ENCODE measurements at places on chromosomes 6 and 20.

- DNase-seq = no peak
Observed at GRCh38 chr6:147684906-147685305, 176.4 kb downstream of the SAMD5 start.

GRCh38 chr20:9978397-9979004 is 56.3 kb upstream of the ANKEF1 start:
- peak; percentile 65 for DNase-seq

- no peak for DNase-seq
Observed at GRCh38 chr6:31919624-31920303, 7.8 kb upstream of the C2 start.

DNA sequence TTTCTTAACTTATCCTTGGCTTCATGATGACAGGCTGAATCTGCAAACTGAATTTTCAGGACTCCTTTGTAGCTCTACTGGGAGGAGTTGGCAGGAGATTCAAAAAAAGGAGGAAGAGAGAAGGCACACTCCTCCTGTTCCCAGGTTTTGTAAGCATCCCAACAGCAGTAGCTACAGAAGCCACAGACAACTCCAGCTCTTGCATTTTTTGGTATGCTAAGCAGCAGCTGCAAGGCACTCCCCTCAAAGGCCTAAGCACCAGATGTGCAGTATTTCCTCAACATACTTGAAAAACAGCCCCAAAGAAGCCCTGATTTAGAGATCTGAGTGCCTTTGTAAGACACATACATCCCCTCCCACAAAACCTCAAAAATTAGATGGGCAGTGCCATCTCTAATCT is 328.6 kb upstream of the SYNCRIP start:
- DNase-seq = no peak

DNA sequence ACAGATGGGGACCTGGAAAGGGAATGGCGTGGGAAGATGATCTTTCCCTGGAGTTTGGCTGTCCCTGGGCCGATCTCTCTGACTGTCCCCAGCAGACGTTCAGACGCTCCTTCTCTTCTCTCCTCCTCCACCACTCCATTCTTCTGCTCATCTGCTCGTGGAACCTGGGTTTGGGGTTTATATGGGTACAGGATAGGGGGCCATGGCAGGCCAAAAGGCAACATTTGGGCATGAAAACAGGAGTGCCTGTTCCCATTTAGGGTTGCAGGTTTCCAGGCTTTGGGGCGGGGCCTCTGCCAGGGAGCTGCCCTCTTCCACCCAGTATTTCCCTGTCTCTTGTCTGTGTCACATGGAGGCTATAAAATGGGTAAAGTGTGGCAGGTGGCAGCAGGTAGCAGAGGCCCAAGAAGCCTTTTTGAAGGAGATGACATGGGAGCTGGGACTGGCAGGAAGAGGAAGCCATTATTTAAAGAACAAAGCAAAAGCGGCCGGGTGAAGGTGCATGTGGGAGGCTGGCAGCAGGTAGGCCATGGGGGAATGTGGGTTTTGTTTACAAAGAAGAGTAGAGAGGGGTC is 203.7 kb downstream of the BMP7 start:
- DNase-seq = no peak

- no peak for DNase-seq
Observed at GRCh38 chr20:13486694-13487093, 152.0 kb downstream of the TASP1 start.

DNA sequence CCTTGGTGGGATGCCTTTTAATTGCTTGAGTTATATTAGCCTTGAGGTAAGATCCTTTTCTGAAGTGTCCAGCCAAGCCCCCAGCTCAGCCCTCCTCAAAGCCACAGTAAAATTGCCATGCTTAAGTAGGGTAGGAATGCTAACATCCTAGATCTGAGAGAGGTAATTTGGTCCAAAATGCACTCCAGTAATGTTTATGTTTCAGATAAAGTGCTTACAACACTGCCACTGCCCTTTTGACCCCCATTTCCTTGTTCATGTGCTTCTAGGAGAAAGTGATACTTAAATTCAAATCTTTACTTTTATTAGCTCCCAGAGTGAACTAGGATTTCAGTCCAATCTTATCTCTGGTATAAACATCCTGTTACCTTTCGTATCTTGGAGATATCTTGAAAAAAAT is 318.0 kb downstream of the BMP2 start:
- no peak for DNase-seq

DNA sequence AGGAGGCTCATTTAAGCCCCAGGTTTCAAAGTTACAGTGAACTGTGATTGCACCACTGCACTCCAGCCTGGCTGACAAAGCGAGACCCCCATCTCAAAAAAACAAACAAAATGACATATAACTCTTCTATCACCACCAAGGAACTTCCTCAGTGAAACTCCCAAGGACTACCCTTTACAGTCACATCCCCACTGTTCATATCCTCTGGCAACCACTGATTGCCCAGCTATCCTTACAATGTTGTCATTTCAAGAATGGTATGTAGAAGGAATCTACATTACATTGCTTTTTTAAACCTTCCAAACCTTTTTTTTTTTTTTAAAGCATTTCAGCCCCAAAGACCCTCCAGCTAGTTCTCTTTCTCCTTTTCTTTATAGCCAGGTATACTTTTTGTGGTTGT is 123.1 kb upstream of the CARMIL1 start:
- no peak for DNase-seq

GRCh38 chr6:107753778-107754177 is 70.3 kb downstream of the SCML4 start:
- DNase-seq = no peak

GRCh38 chr6:3999800-4000661 is 78.9 kb downstream of the FAM217A start:
- DNase-seq = no peak

GRCh38 chr20:49046087-49046900 is at the start of gene CSE1L:
Gene CSE1L (plus strand): TSS chr20:49046312. CDS start chr20:49058464, 12,152 bp downstream.
- peak; percentile 100 for DNase-seq

- no peak for DNase-seq
Observed at GRCh38 chr20:49480236-49480635, 2.2 kb downstream of the KCNB1 start.

DNA sequence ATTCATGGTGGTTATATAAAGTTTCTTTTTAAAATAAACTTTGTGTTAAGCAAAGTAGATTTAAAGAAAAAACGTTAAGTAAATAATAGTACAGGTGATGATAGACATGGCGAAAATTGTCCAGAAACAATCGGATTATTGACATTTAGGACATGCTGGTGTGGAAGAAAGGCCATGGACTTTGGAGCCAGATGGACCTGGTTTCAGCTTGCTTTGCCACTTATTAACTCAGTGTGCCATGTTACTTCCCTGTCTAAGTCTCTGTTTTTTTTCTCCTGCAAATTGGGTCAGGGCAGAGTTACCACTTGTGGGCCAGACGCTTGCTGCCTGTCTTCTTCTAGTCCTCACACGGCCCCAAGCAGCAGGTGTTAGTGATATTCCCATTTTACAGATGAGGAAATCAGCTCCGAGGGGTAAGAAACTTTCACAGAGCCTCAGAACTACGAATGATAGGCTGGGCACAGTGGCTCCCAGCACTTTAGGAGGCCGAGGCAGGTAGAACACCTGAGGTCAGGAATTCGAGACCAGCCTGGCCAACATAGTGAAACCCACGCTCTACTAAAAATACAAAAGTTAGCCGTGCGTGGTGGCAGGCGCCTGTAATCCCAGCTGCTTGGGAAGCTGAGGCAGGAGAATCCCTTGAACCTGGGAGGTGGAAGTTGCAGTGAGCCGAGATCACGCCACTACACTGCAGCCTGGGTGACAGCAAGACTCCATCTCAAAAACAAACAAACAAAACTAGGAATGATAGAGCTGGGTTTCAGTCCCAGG is 12.4 kb downstream of the KIF3B start:
- DNase-seq = no peak

DNA sequence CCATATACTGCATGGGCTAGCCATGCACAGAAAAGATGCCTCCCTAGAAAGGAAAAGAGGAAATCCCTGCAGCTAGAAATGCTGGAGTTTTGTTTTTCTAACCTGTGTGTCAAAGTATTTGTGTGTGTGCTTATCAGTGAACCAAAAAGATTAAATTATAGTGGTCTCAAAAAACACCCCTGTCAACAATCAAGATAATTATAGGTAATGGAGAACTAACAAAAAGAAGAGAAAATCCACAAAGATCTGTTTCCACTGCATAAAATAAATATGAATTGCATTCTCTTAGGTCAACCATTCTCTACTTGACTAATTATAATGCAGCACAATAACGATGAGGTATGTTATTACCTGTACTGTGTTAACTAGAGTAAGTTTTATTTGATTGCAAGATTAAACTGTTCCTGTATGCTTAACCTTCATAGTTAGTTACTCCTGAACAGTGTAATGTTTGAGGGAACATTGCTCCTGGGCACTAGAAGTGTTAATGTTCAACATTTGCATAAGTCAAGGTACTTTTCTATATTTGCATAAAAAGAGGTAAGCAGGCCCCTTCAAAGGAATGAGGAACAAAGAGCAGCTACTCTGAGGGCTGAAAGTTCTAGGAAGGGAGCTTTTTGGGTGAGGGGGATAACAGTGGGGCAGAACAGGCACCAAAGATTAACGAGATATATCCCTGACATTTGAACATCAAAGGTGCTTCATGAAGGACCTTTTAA is 212.1 kb downstream of the BTBD9 start:
- no peak for DNase-seq

- no peak for DNase-seq
Observed at GRCh38 chr6:136144251-136145023, 105.7 kb downstream of the MTFR2 start.

DNA sequence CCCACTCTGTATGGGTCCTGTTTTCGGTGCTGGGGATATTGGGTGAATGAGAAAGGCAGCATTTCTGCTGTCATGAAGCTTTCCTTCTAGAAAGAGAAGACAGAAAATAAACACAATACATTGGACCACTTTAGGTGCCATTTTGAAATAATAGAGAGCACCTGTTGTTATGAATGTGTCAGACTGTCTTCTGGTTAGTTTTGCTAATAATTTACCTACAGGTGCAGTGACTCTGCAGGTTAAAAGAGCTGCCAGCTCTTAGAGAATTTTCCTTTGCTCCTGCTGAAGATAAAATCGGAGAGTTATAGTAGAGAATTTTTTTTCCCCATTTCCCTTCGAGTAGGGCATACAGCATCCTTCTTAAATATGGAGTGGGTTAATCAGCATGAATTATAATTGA is 21.9 kb upstream of the GCLC start:
- DNase-seq = no peak

DNA sequence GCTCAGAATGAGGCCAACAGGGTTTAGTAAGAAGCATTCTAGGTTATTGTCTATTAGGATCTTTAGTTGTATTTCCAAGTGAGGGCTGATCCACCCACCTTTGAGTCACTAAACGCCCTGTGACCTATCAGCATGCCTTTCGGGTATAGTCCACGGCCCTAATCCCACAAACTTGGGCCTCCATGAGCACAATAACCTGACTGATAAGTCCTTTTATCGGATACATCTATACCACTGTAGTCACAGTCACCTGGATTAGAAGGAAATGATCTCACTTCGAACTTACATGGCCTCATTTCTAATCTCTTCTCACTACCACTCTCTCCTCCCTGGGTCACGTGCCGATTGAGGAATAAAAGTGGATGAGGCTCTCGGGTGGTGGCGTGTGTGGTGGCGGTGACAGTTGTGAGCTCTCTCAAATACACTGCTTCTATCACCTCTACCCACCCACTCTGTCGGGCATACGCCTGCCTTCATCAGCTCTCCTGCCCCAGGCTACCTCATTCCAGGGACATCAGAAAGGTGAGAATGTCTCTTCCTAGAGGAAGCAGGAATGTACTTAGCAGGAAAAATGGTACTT is 65.2 kb downstream of the TRAM2 start:
- DNase-seq = no peak

- DNase-seq = no peak
Observed at GRCh38 chr6:167737205-167737830, 89.4 kb upstream of the AFDN start.

GRCh38 chr6:38179794-38180430 is 360.4 kb downstream of the ZFAND3 start:
- no peak for DNase-seq

- no peak for DNase-seq
Observed at GRCh38 chr6:10962673-10963072, 75.8 kb downstream of the SYCP2L start.

DNA sequence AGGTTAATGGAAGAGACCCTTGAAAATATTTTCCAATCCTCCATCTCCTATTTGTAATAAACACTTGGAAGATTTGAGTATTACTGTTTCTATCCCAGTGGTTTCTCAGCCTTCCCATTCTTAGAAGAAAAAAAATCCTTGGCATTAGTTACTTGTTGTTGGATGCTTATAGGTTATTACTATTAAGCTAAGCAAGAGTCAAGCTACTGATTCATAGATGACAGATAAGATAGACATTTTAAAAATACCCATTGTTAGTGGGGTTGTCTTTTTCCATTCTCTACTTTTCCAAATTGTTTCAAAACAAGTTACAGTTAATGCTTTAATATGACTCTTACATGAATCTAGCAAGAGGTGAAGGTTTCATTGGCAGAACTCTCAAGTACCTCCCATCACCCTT is 158.5 kb downstream of the HIVEP2 start:
- no peak for DNase-seq

- DNase-seq = no peak
Observed at GRCh38 chr20:46220455-46221207, 87.7 kb downstream of the CDH22 start.

DNA sequence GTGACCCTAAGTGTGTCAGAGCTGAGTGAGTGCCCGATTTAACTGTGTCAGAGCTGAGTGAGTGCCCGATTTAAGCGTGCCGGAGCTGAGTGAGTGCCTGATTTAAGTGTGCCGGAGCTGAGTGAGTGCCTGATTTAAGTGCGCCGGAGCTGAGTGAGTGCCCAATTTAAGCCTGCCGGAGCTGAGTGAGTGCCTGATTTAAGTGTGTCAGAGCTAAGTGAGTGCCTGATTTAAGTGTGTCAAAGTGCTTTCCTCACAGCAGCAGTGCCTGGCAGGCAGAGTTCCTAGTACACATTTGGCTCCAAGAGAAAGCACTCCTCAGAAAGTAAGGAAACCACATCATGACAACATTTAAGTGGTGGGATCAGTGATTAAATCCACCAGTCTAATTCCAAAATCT is 13.2 kb downstream of the SERAC1 start:
- DNase-seq = no peak

DNA sequence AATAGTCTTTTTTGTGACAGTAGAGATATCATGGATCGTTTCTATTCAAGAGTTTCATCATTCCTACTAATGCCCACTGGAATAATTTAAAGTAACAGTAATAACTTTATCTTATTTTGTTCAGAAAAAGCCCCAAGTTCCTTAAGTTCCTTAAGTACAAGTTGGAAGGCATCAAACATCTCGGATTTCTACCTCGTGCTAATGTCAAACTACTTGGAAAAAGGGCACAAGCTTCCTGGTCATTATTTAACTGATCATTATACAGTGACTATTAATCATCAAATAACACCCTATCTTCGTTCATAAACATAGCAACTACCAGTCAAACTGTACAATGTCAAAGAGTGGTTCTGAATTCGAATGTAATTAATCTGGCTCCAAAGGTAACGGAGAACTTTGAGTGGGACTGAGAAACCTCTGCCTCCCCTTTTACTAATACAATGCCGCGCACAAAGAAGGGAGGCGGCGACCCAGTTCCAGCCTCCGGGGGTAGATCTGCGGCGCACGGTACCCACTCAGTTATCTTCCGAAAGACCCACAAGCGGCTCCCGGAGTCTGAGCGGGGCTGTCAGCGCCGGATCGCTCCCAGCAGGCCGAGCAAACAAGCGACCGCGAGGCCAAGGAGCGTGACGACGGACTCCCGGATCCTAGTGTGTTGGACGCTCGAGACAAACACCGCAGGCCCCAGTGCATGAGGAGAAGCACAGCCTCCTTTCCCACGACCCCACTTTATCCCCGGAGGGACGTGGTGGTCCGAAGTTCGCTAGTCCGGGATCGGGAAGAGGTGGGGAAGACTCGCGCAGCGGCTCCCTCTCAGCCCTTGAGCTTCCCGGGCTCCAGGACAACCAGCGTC is 716 bp downstream of the SHPRH start:
- peak; percentile 53 for DNase-seq
